ENCODE measurements at places on chromosomes 1 and 21.

- no peak for DNase-seq
These were observed 53.1 kb upstream of the PTCH2 start for GRCh38 chr1:44895919-44896734.

DNA sequence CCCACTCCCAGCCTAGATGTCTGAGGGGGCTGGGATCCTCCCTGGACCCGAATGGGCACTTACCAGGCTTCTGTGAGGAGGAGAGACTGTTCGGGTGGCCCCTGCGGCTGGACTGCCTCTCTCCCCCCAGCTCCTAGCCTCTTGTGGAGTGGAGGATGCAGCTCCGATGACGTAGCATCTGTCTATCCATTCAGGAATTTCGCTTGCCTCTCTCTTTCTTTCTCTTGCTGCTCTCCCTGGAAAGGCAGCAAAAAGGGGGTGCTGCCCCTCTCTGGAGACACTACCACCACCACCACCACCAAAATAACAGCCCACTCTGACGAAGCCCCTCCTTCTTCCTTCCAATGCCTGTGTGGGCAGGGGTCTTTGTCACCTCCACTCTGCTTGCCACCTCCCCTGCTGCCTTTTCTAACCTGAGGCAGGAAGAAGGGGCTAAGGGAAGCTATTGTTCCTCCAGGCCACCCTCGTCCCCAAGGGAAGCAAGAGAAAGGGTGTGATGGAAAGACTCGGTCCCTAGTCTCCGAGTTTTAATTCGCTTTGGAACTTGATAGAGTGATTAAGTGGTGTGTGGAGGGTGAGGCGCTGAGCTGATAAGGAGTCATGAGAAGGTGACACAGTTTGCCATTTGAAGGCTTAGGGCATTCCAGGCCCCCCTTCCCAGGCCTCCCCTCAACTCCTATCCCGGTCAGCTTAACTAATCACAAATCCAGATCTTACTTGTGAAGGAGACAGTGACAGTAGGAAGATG is 60.5 kb downstream of the RHBG start:
- DNase-seq, result no peak

DNA sequence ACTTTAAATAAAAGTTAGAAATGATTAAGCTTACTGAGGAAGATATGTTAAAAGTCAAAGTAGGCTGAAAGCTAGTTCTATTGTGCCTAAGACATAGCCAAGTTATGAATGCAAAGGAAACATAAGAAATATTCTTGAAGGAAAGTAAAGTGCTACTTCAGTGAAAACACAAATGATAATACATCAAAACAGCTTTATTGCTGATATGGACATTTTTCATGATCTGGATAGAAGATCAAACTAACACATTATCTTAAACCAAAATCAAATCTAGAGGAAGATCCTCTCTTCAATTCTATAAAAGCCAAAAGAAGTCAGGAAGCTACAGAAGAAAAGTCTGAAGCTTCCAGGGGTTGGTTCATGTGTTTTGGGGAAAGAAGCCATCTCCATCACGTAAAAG is 545.9 kb downstream of the COL11A1 start:
- DNase-seq, result no peak

GRCh38 chr21:38984982-38985567 is 179.3 kb downstream of the ETS2 start:
- DNase-seq, result no peak

DNA sequence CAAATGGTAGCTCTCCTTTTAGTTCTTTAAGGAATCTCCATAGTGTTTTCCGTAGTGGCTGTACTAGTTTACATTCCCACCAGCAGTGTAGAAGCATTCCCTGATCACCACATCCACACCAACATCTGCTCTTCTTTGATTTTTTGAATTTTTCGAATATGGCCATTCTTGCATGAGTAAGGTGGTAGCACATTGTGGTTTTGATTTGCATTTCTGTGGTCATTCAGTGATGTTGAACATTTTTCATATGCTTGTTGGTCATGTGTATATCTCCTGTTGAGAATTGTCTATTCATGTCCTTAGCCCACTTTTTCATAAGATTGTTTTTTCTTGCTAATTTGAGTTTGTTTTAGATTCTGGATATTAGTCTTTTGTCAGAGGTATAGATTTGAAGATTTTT is 84.6 kb upstream of the B3GALT2 start:
- no peak for DNase-seq

DNA sequence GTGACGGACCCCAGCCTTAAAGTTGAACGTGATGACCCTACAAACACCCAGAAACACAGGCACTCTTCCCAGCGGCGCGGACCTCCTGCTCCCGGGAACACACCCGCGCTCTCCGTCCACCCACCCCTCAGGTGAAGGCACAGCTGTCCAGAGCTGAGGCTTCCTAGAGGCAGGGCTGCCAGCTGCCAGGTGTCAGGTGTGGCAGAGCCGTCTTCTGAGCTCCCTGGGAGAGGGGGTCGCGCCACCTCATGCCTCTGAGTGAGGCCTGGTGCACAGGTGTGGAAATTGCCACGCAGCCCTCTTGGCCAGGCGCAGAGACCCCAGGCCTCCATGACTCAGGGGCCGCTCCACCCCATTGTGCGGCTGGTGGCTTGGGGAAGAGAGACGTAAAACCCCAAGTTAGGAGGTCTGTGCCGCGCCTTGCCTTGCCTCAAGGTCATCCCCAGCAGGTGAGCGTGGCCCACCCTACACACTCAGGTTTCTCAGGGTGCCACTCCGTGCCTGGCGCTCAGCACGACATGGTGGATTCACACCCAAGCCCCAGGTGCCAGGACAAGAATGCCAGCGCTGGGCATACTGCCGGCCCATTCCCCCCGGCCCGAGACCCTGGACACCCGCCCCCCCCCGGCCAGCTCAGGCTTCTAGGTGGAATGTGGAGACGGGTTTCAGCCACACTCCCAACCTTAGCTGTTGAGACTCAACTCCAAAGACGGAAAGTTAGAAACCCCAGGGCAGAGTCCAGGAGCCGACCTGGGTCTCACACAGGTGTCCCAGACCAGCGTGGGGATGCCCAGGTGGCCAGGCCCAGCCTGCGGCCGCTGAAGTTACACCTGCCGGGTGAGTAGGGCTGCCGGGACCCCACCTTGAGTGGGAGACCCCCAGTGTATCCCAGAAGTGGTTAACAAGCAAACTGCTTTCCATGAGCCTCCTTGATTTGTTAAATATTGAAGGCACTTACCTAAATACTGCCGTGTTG is 8.4 kb downstream of the FAAP20 start:
- DNase-seq, result no peak

DNA sequence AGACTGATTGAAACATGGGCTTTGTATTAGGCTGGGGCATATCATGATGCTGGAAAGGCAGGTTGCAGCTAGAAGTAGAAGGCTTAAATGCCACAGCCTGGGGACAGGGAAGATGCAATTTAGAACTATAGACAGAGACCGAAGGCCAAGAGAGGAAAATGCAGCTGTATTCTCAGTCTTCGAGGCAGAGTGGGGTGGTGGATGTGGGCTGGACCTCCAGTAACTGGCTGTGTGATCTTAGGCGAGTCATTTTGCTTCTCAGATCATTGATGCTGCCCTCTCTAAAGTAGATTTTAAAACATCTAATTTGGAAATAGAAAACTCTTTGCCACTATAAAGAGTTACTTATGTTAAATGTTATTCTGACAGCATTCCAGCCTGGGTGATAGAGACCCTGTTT is 17.7 kb upstream of the SH2D2A start:
- no peak for DNase-seq

- no peak for DNase-seq
These were observed 6.3 kb downstream of the TMEM200B start for GRCh38 chr1:29117381-29117780.

All from stimulated activated CD8-positive, alpha-beta memory T cell treated with anti-CD3 and anti-CD28 coated beads, Interleukin-4, amount 100 ng/mL, for 1 hour (primary cell).